ENCODE measurements at places on chromosomes 7 and 10. TPM values are rescaled to one million over a fixed set of nuclear protein-coding genes. Genes with fewer than 3 reads are reported as not detected.

Gene LIPM
- not detected for total RNA-seq

Gene STAMBPL1
- total RNA-seq, result 8.3 TPM

Gene FFAR4
- not detected for total RNA-seq

Gene CRHR2
- total RNA-seq, result not detected

Gene LRRC61
- not detected for total RNA-seq

Gene SLC29A3
- total RNA-seq, result 2.7 TPM
